ENCODE measurements at places on chromosomes 11 and 22.

GRCh38 chr22:44930016-44930710 lies 79.6 kb downstream of the PHF21B start:
- no peak for DNase-seq

GRCh38 chr11:12864316-12865156 lies 144.6 kb upstream of the RASSF10 start:
- DNase-seq = peak; percentile 68

DNA sequence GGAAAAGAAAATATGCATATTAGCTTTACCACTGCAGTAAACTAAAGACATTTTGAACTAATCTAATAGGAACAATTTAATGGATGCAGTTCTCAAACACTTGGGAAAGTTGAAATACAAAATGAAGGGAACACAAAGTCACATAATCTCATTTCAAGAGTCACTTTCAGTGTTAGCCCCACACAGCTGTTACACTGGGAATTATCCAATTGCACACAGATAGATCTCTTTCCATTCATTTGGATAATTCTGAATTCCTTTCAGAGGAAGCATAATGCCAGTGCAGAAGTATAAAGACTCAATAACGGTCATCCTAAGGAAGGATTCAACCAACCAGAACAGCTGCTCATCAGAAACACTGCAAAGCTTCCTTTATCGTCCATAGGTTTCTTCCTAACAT lies 173.3 kb downstream of the GRIA4 start:
- no peak for DNase-seq

- DNase-seq = no peak
Observed at GRCh38 chr22:49263101-49263500, 564.6 kb downstream of the BRD1 start.

DNA sequence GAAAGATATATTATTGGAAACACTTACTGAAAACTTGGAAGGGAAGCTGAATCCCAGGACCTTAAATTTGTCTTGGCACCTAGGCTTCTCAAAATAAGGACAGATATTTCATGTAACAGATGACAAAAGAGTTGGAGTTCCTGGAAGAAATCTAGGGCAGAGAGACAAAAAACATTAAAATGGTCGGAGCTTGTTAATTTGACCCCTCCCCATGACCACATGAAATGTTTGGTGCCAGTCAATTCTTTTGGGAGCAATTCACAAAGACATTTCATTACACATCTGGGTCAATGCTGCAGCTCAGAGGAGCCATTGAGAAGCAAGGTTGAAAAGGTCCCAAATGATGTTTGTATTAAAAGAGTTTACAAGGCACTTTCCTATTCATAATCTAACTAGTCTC lies 162.0 kb upstream of the GUCY1A2 start:
- DNase-seq = peak; percentile 19

DNA sequence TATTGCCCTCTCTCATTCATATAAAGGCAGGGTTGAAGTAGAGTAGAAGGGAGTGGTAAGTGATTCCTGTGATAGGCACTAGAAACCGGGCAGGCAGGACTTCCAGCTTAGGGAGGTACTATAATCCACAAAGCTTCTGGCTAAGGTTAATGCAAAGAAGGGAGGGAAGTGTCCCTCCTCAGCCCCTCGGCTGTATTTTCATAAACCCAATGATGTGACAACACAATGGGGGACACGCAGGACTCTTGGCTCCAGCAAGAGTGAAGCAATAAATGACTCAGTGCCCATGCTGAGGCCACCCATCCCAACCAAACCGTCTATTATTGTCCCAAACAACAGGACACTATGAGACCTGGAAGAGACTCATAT lies 90.7 kb downstream of the ETS1 start:
- no peak for DNase-seq

Data from femur (tissue), 1 donor.